ENCODE measurements at places on chromosomes 2 and 18.

DNA sequence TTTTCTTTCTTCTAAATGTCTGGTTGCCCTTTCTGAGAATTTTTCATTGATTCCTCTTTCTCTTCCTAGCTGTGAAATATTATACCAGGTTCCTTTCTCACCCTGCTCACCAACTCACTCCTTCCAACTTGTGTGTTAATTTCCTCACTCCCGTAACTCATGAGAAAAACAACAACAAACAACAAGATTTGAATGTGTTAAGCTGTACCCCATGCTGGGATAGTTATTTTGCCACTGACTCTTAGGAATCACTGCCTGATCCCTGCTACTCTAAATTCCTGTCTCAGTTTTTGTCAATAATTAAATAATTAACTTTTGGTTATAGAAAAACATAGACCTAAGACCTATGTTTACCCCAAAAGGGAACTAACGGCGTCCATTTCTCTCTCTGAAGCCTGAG lies 242.7 kb downstream of the DPP10 start:
- H3K4me1 ChIP-seq: no peaks in the 10 kb centered on the region
- no peaks in the 10 kb centered on the region for H3K27me3 ChIP-seq
- DNase-seq: no peak
- H3K4me3 ChIP-seq: no peak overlapping the region

DNA sequence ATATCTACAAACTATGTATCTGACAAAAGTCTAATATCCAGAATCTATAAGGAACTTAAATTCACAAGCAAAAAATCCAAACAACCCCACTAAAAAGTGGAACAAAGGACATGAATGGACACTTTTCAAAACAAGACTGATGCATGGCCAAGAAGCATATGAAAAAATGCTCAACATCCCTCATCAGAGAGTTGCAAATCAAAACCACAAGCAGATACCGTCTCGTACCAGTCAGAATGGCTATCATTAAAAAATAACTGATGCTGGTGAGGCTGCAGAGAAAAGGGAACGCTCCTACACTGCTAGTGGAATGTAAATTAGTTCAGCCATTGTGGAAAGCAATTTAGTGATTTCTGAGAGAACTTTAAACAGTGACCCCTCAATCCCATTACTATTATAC lies 56.5 kb downstream of the CCBE1 start:
- no peaks in the 10 kb centered on the region for H3K27me3 ChIP-seq
- no peak for DNase-seq
- H3K36me3 ChIP-seq: no peaks in the 10 kb centered on the region
- H3K27ac ChIP-seq: no peak overlapping the region

DNA sequence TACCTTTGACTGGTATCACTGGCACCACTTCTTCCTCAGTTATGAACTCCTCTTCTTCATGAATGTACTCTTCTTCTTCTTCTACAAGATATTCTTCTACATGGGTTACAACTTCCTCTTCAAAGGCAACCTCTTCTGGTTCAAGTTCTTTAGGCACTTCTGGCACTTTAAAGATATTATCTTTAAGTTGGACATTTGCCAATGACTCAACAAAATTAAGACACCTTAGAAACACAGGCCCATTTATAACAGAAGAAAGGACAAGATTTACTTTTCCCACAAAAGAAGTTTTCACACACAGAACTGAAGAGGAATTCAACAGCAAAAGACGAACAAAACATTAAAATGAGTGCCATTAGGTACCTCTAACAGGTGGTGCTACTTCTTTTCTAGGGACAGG lies 127.3 kb downstream of the TTN start:
- DNase-seq: no peak
- H3K4me1 ChIP-seq: no peaks in the 10 kb centered on the region
- no peak overlapping the region for H3K4me3 ChIP-seq
- no peaks in the 10 kb centered on the region for H3K27me3 ChIP-seq

GRCh38 chr18:10850840-10851239 lies 298.5 kb downstream of the PIEZO2 start:
- H3K4me1 ChIP-seq: no peaks in the 10 kb centered on the region
- H3K27ac ChIP-seq: no peak overlapping the region
- H3K27me3 ChIP-seq: peaks cover 12% of the 10 kb centered on the region
- H3K4me3 ChIP-seq: no peak overlapping the region
- no peak for DNase-seq
- H3K36me3 ChIP-seq: no peaks in the 10 kb centered on the region

DNA sequence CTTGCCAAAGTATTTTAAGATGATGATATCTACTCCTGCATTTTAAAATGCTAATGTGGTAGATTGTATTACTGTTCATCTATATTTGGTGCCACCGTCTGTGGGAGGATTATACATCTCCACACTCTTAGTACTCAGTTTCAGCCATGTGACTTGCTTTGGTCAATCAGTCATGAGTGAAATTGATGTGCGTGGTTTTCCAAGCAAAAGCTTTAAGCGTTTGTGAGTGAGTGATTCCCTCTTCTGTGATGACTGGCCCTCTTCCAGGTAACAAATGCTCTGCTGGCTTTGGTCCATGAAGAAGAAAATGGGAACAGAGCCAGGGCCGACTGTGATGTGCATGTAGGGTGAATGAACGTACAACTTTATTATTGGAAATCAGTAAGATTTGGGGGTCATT lies 330.4 kb downstream of the LPIN1 start:
- peaks cover 3% of the 10 kb centered on the region for H3K36me3 ChIP-seq
- H3K4me3 ChIP-seq: no peak overlapping the region
- H3K27me3 ChIP-seq: peaks cover 8% of the 10 kb centered on the region
- peaks cover 19% of the 10 kb centered on the region for H3K4me1 ChIP-seq

DNA sequence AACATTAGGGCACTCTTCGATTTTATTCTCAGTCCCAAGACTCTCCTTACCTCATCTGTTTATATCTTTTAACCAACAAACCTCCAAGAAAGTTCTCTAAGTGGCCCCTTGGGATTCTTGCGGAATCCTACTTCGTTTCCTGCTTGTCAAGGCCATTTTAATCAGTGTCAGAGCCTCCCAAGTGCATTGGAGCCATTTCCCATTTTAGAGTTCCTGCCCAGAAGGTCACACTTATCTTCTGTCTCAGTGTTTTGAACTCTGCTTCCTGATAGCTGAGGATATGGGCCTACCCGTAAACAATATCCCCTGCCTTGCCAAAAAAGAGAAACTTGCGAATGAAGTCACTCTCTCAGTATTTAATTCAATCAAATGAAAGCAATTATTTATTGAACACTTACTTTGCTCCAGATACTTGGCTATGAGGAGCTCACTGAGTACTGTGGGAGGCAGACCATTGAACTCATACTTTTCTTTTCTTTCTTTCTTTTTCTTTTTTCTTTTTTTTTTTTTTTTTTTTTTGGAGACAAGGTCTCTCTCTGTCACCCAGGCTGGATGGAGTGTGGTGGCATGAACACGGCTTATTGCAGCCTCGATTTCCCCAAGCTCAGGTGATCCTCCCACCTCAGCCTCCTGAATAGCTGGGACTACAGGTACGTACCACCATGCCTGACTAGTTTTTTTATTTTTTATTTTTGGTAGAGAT lies 5.7 kb upstream of the NOSTRIN start:
- no peak overlapping the region for H3K4me3 ChIP-seq
- no peaks in the 10 kb centered on the region for H3K4me1 ChIP-seq
- H3K27ac ChIP-seq: no peak overlapping the region

GRCh38 chr2:170917219-170917913 lies 11.7 kb upstream of the GORASP2 start:
- no peaks in the 10 kb centered on the region for H3K36me3 ChIP-seq
- H3K4me1 ChIP-seq: no peaks in the 10 kb centered on the region
- H3K4me3 ChIP-seq: no peak overlapping the region

GRCh38 chr2:134988994-134989605 lies 58.1 kb downstream of the MAP3K19 start:
- no peaks in the 10 kb centered on the region for H3K36me3 ChIP-seq
- peaks cover 32% of the 10 kb centered on the region for H3K27me3 ChIP-seq
- no peak for DNase-seq
- H3K4me1 ChIP-seq: no peaks in the 10 kb centered on the region
- H3K27ac ChIP-seq: no peak overlapping the region
- H3K4me3 ChIP-seq: no peak overlapping the region

DNA sequence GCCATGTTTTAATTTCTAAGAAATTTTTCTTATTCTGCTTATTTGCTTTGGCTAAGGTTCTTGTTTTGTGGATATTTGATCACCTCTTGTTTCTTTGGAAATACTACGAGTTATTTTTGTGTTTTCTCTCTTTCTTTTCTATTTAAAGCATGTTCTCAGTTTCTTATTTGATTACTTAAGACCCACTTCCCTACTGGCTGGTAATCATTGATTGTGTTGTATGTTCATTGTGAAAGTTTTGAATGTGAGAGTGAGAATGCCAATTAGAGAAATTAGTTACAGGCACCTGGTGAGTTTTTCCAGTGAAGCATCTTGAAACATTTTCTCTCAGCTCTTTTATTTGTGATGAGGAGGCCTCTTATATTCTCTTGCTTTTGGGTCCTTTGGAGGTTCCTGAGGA lies 226.7 kb upstream of the MC4R start:
- no peak for DNase-seq
- no peak overlapping the region for H3K27ac ChIP-seq
- H3K4me3 ChIP-seq: no peak overlapping the region

DNA sequence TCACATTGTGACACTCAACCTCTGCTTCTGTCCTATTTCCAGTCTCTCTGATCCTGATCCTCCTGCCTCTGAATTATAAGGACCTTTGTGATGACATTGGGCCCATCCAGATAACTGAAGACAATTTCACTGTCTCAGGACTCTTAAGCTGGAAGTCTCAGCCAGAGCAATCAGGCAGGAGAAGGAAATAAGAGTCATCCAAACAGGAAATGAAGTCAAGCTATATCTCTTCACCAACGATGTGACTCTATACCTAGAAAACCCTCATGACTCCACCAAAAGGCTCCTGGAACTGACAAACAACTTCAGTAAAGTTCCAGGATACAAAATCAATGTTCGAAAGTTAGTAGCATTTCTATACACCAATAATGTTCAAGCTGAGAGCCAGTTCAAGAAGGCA lies 29.3 kb upstream of the TWIST2 start:
- no peak overlapping the region for H3K27ac ChIP-seq
- H3K4me3 ChIP-seq: no peak overlapping the region
- peaks cover 95% of the 10 kb centered on the region for H3K27me3 ChIP-seq
- no peaks in the 10 kb centered on the region for H3K4me1 ChIP-seq
- no peak for DNase-seq

DNA sequence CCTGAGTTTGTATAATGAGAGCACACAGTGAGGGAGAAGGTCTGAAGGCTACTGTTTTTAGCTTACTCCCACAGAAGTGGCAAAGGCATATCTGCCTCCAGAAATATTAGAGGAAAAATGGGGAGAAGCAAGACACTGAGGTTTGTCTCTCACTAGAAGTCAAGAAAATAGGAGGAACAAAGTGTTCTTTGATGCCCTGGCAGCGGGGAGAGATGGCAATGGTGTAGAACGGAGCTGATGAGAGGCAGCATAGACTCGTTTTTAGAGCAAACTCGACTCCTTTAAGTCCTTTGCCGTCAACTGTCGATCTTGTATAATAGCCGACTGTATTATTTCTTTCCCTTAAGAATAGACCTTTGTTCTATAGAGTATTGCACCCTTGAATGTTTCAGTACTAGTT lies 73.8 kb downstream of the ANKRD44 start:
- no peak for DNase-seq
- no peaks in the 10 kb centered on the region for H3K27me3 ChIP-seq
- H3K4me3 ChIP-seq: peak overlapping the region; percentile 69

- peaks cover 25% of the 10 kb centered on the region for H3K4me1 ChIP-seq
- H3K4me3 ChIP-seq: no peak overlapping the region
- H3K27ac ChIP-seq: no peak overlapping the region
Observed at GRCh38 chr2:74424139-74424992, 2.8 kb downstream of the WDR54 start.

- no peak for DNase-seq
- H3K27ac ChIP-seq: no peak overlapping the region
- H3K4me1 ChIP-seq: peaks cover 5% of the 10 kb centered on the region
- peaks cover 81% of the 10 kb centered on the region for H3K27me3 ChIP-seq
- no peak overlapping the region for H3K4me3 ChIP-seq
- no peaks in the 10 kb centered on the region for H3K36me3 ChIP-seq
Observed at GRCh38 chr2:38098421-38099098, 22.6 kb upstream of the CYP1B1 start.

GRCh38 chr2:144268036-144268678 lies 251.8 kb downstream of the ZEB2 start:
- no peak overlapping the region for H3K27ac ChIP-seq
- H3K36me3 ChIP-seq: no peaks in the 10 kb centered on the region
- no peak for DNase-seq
- H3K4me1 ChIP-seq: peaks cover 31% of the 10 kb centered on the region

DNA sequence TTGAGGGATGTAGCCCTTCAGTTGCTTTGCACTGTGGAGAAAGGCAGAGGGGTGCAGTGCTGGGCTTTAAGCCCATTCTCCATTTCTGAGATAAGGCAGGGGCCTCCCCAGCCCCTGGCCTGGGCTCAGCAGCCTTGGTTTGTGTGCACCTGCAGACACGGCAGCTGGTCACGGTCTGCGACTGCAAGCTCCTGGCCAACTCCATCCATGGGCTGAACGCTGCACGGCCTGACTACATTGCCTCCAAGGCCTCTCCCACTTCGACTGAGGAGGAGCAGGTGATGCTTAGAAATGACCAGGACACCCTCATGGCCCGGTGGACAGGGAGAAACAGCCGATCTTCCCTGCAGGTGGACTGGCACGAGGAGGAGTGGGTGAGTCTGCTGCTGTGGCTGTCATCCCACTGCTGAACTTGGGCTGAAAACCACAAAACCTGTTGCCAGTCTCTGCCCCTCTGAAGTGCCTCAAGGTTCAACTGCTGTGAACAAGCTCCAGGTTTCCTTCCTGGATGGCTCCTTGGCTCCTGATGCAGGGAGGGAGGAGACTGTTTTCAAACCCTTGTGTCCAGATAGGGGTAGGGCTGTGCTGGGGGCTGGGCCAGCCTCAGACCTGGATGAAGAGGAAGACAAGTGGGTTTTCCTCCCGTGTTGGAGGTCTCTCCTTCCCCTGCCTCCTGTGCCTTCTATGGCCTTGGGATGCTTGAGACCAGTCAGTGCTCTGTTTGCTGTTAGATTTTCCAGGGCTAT lies 54.0 kb downstream of the COA5 start:
- peaks cover 46% of the 10 kb centered on the region for H3K4me1 ChIP-seq
- peak overlapping the region; percentile 74 for H3K27ac ChIP-seq
- H3K27me3 ChIP-seq: no peaks in the 10 kb centered on the region
- no peak for DNase-seq

GRCh38 chr18:9249254-9249653 lies 85.3 kb upstream of the TWSG1 start:
- H3K27me3 ChIP-seq: no peaks in the 10 kb centered on the region
- DNase-seq: no peak
- no peak overlapping the region for H3K4me3 ChIP-seq
- H3K27ac ChIP-seq: no peak overlapping the region
